ENCODE measurements at places on chromosomes 3 and 15. TPM values are rescaled to one million over a fixed set of nuclear protein-coding genes. Genes with fewer than 3 reads are reported as not detected.

CTXN2 gene
- polyA plus RNA-seq = not detected

GRCh38 chr15:40460404-40460803 is 10.4 kb upstream of the CHST14 start:
- DNase-seq = no peak

CAPN3 gene
- 35.0 TPM for polyA plus RNA-seq

DNA sequence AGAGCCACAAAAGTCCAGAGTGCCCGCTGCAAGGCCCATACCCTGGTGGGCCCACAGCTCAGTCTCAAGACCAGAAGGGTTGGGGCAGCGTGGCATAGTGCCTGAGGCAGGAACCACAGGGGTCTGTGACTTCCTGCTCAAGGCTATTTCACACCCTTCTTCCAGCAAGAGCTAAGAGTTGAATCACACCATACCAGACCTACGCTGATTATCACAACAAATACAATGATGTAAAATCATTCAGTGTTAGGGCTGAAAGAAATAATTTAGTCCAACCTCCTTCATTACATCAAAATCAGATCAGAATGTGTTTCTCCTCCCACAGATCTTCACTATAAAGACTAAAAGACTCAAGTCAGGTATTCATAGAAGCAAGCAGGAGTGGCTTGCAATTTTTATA is 27.8 kb upstream of the ST8SIA2 start:
- no peak for DNase-seq

EFHB gene
- 4.3 TPM for polyA plus RNA-seq

MAGEL2 gene
- polyA plus RNA-seq = 5.6 TPM

VILL gene
- polyA plus RNA-seq = 13.9 TPM

DNA sequence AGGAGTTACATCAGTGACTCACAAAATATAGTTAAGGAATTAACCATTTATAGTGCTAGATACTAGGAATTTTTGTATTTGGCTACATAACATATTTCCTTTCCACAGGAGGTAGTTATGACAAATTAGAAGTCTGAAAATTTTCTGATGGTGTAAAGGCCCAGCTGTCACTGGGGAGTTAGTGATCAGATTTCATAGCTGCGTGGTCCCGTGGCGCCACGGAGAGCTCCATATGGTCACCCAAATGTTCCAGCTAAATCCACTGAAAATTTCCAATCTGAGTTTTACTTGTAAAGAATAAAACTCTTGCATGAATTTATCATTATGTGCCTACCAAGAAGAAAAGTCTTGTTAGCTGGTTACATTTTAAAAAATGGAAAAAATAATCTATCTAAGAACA is 368.9 kb upstream of the PLSCR5 start:
- no peak for DNase-seq

DNA sequence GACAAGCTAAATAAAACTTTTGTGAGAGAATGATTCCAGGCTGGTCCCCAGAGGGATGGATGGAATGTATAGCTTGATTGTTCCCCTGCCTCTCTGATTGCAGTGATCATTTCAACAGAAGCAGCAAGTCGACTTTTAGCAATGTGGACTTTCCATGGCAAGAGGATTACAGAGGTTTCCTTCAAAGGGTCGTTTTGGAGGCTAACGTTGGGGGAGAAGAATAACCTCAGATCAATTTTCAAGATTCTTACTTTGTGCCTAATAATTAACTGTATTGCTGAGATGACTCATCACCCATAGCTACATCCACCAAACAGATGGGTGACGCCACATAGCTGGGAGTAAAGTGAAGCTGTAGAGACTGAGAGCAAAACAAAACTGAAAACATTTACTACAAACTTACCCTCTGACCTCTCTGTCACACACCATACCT is 79.9 kb downstream of the GTPBP8 start:
- no peak for DNase-seq

- DNase-seq = no peak
These were observed 181.7 kb upstream of the SNTN start for GRCh38 chr3:63470745-63471144.

GRCh38 chr15:72155003-72155621 is 36.9 kb downstream of the SENP8 start:
- peak; percentile 88 for DNase-seq

ATP13A4 gene
- 1.2 TPM for polyA plus RNA-seq

GRCh38 chr15:64997745-64998375 is 8.1 kb upstream of the SPG21 start:
- DNase-seq = no peak
